Stimulated activated CD8-positive, alpha-beta memory T cell treated with anti-CD3 and anti-CD28 coated beads, Interleukin-2, amount 100 ng/mL, for 1 hour (primary cell): ENCODE measurements at places on chromosomes 2 and 18.
A peak's percentile ranks its signal among the peaks of the same experiment; 100 is the strongest.

GRCh38 chr18:43965691-43966090 lies 688.4 kb upstream of the SYT4 start:
- no peak for DNase-seq

- peak; percentile 41 for DNase-seq
These were observed 260.2 kb upstream of the TRIB2 start for GRCh38 chr2:12456293-12457106.

DNA sequence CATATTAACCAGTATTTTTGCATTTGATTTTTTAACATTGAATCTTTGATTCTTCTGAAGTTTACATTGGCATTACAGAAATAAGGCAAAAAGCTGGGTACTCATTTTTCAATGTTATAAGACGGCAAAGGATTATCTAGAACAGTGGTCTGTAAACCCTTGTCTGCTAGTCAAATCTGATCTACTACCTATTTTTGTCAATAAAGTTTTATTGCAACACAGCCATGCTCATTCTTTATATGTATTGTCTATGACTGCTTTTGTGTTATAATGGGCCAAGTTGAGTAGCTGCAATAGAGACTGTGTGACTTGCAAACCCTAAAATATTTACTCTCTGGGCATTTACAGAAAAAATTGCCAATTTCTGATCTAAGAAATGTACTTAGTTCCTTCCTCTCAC lies 181.0 kb downstream of the PDE11A start:
- no peak for DNase-seq

GRCh38 chr18:3649633-3650426 lies 199.9 kb downstream of the TGIF1 start:
- DNase-seq, result no peak

- DNase-seq, result no peak
These were observed 58.0 kb downstream of the NYAP2 start for GRCh38 chr2:225457482-225457881.

DNA sequence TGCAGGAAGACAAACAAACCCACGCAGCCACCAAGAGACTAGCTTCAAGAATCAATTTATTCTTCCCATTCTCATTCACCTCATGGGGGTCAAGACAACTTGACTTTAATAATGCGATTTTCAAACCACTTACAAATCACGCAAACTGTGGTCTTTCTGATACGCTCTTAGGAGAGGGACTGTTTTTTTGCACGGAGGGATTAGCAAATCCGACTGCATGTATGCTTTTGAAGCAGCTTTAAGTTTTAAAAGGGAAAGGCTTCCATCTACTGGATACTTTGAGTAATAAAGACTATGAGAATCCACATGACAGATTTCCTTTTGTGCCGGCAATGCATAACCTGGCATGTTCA lies 322.9 kb upstream of the KCNJ3 start:
- DNase-seq, result no peak

- DNase-seq, result no peak
These were observed 27.7 kb downstream of the FHL2 start for GRCh38 chr2:105371156-105371555.

DNA sequence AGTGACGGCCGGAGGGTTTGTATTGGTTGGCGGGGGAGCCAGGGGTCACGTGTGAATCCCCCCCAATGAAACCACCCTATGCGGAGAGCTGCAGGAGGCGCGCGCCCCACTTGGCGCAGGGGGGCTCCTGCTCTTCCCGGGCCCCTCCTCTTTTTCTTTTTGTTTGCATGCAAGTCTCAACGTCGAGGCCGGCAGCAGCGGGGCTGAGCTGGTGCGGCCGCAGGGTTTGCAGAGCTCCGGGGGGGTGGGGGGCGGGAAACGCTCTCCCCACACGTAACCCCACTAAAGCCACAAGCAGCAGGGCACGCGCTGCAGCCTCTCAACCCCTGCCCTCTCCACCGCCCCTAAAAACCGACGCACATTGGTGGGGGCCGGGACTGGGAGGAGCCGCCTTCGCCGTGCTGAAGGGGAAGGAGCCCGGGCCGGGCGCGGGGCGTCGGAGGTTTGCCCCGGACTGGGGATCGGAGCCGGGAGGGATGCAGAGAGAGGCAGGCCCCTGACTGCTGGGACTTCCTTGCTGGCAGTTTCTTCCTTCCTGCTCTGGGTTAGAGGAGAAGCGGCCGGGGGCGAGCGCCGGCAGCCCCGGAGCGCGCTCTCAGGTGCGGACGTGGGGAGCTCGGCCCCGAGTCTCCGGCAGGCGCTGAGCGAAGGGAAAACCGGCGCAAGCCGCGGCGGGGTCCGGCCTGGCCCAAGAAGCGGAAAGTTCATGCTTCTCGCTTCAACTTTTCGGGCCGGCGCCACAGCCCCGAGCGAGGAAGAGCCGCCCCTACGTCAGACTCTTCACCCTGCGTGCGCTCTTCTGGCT lies 864 bp downstream of the LBH start:
- DNase-seq, result peak; percentile 64

DNA sequence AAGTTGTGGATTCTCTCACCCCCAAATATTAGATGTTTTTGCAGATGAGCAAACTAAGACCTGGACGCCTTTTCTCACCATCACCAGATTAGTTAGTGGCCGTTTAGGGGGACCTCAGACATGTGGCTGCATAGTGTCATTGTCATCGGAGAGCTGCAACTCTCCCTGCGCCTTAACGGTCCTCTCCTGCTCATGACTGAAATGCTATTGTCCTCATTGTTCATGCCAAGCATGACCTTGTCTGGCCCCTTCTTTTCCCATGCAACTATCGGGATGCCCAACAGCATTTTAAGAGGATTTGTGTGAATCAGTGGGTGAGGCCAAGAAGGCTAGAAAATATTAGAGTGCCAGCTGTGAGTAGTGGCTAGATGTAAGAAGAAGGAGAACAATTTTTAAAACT lies 174.2 kb downstream of the SOCS6 start:
- DNase-seq, result no peak

DNA sequence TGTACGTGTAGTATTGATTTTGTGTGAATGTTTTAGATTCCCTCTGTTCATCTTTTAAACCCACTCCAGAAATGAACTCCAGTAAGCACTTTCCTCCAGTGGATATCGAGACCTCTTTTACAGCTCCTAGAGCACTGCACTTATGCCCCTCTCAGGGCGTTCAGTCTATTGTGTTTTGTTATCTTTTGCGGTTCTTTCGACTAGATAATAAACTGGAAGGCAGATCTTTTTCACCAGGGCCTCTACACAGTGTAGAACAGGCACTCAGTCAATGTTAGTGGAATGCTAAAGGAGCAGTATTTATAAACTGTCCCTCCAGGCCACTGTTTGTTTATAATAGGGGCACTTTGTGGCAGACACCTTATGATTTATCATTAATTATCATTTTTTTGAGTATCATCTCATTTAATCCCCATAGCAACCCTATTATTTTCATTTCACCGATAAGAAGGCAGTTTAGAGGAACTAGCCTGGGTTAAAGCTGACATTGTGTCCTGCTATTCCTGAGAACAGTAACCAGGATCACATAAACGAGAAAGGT lies 742 bp upstream of the SOS1 start:
- no peak for DNase-seq

DNA sequence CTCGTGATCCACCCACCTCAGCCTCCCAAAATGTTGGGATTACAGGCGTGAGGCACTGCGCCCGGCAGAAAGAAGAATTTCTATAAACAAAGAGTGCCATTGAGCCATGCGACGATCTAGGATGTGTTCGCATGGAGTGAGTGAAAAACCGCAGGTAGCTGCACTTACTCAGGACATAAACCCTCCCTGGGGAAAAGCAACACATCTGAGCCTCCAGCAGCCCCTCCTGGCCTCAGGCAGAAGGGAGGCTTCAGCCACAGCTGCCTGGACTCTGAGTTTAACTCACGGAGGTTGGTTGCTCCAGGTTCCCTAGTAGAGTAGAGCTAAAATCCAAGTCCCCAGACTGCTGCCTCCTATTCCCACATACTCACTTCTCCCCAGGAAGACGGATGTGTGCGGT lies 11.3 kb upstream of the STK25 start:
- no peak for DNase-seq
